Ureter (tissue), 1 donor: ENCODE measurements at places on chromosomes 12 and 14.

GRCh38 chr12:1117970-1118563 is 127.0 kb downstream of the ERC1 start:
- peak; percentile 66 for DNase-seq

DNA sequence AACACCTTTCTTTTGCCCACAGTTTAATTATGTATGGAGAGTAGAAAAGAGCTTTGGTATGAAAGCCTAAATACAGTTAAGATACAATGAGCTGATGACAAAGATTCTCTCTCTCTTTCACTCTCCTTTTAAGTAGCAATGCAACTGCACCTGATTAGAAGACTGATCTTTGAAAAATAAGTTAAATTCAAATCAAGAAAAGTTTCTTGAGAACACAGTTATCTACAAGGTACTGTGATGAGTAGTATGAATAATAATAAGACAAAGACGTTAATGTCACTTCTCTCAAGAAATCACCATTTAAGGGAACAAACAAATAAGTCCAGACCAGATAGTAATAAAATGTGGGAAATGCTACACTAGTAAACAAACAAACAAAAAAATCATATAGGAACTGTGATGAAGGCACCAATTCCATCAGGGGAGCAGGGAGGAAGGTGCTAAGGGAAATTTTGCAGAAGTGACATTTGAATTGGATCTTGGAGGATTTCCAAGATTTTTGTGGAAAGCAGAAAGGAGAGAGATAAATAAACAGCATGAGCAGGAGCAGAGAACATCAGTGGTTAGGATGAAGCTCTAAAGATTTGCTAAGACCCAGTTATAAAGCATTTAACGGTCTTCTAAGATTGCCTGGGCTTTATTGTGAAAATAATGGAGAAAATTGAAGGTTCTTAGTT is 65.2 kb upstream of the STK38L start:
- no peak for DNase-seq

- no peak for DNase-seq
These were observed 13.0 kb upstream of the LBHD2 start for GRCh38 chr14:103070971-103071542.

GRCh38 chr14:96149131-96149530 is 55.5 kb upstream of the BDKRB2 start:
- DNase-seq, result peak; percentile 25

GRCh38 chr14:34350903-34351302 is 111.1 kb downstream of the SPTSSA start:
- no peak for DNase-seq

DNA sequence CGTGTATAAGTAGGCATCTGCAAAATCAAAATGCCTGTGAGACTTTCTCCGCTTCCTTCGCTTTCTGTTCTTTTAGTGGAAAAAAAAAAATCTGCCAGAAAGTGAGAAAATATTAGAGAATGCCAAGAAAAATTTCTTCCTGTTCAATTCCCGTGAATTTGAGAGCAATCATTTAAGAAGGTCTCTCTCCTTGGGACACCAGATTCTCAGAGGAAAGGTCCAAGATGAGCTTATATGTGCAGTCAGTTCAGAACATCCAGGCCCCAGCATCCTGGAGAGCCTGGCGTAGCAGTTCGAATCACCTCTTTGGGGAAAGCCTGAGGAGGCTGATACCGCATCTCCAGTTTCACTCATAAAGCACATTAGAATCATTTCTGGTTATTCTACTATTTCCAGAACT is 912.8 kb downstream of the GALC start:
- no peak for DNase-seq

GRCh38 chr14:56081139-56081538 is 37.1 kb upstream of the PELI2 start:
- DNase-seq, result no peak

GRCh38 chr14:92607702-92608429 is 94.3 kb downstream of the RIN3 start:
- DNase-seq, result no peak

DNA sequence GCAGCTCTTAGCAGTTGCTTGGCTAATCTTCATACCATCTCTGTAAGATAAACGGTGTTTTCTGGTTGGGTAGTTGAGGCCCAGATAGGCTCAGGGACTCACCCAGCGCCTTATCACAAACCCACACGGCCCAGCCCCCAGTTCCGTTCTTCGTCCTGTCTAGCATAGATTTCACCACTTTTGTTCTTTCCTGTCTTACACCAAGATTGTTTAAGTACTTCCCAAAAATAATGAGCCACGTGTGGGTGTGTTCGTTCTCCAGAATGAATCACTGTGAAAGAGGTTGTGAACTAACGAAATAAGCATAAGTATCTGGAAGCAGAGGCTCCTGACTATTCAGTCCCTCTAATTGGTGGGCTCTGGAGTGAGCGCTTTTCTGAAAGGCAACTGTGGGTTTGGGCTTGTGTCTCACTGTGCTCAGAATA is 21.4 kb downstream of the ACVR1B start:
- DNase-seq, result no peak

DNA sequence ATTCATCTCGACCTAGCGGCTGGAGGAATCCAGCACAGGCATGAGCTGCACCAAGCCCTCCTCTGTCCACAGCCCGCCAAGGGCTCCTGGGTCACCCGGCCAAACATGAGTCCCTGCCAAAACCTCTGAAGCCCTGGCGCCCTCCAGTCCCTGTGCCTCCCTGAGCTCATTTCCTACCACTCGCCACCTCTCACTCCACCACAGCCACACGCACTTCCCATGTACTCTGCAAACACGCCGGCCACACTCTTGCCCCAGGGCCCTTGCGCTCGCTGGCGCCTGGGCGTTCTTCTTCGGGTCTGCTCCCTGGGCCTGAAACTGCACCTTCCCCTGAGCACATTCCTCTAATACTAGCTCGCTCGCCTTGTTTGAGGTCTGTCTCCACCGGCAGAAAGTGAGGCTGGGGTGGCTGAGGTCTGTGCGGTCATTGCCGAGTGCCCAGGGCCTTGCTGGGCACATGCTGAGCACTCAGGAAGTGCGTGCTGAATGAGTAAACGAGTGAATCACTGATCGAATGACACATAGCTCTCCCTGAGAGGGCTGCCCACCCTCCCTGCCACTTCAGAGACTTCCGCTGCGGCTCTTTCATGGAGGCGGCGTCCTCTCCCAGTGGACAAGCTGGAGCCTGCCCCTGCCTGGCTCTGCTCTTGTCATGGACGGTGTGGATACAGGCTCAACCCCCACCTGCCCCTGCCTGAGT is 33.7 kb upstream of the DLK1 start:
- peak; percentile 82 for DNase-seq

DNA sequence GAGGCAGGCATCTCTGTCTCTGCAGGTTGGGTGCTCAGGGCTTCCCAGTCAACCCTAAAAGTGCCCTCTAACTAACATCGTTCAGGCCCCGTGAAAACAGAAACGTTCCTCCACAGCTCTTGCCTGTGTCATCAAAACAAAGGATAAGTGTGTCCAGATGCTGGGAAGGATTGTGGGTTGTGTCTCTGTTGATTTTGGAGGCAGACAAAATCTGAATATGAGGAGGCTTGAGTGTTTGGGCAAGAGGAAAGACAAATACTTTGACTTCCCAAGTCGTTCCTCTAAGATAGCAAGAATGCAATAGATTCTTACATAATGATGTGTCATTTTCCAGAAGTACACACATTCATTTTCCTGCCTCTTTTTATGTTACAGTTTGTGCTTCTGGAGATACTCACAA is 52.9 kb downstream of the SERPINA3 start:
- peak; percentile 33 for DNase-seq

- DNase-seq, result no peak
These were observed 61.1 kb upstream of the GALNT9 start for GRCh38 chr12:132390287-132391076.

GRCh38 chr14:35341751-35342488 is 49.7 kb downstream of the PSMA6 start:
- DNase-seq, result peak; percentile 96

- no peak for DNase-seq
These were observed 136.8 kb downstream of the TPH2 start for GRCh38 chr12:72075401-72075800.

GRCh38 chr12:104643093-104643818 is 186.5 kb downstream of the CHST11 start:
- DNase-seq, result no peak

- no peak for DNase-seq
These were observed 88.2 kb upstream of the SLC38A2 start for GRCh38 chr12:46460682-46461210.

DNA sequence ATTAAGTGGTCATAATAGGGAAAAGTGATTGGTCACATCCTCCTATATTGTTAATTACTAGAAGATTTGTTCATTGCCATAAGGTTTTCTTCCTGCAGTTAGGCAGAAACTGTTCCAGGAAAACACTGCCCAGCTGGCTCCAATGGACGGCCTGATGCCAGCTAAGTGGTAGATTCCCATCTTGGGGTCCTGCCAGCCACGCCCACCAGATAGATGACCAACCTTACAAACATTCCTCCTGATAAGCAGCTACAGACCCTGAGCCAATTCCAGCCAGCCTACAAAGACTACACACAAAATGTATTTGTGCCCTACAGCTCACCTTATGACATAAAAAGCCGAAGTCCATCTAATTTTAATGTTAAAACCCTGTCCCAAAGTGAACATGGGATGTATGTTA is 685.9 kb upstream of the USP15 start:
- no peak for DNase-seq

DNA sequence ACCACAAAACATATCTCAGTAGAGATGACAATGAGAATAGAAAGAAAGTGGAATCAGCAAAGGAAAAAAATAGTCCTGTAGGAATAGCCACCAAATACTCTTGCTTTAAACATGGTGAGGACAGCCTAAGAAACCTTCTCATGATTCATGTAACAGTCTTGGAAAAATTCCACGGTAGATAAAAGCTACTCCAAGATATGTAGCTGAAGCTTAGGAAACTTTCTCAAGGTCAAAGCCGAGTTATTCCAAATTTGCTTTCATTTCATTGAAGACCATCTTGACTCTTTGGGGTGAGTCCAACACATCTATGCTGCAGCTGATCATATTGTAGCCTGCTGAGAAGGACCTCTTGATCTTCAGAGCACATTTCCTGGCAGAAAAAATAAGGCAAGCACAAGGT is 157.6 kb downstream of the PAH start:
- no peak for DNase-seq

DNA sequence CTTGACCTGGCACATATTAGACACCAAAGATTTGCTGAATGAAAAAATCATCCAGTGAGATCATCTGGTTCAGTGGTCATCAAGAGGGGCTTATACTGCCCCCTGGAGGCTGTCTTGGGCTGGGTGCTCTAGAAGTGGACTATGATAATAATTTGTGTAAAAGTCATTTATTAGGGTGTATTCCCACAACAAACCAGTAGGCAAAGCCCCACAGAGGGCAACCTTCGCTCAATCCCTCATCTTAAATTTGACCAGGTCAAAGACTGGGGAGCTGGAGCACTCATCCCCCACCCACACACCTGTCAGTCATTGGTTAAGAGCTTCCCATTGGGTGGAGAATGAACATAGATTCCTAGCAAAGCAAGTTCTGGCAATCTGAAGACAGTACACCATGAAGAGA is 20.0 kb upstream of the FICD start:
- no peak for DNase-seq

- DNase-seq, result no peak
These were observed 34.2 kb upstream of the DEGS2 start for GRCh38 chr14:100193417-100194357.

- no peak for DNase-seq
These were observed at the start of gene MYF6 for GRCh38 chr12:80707126-80707829. MYF6 (plus strand) TSS chr12:80707634; CDS start chr12:80707720, 86 bp downstream.

DNA sequence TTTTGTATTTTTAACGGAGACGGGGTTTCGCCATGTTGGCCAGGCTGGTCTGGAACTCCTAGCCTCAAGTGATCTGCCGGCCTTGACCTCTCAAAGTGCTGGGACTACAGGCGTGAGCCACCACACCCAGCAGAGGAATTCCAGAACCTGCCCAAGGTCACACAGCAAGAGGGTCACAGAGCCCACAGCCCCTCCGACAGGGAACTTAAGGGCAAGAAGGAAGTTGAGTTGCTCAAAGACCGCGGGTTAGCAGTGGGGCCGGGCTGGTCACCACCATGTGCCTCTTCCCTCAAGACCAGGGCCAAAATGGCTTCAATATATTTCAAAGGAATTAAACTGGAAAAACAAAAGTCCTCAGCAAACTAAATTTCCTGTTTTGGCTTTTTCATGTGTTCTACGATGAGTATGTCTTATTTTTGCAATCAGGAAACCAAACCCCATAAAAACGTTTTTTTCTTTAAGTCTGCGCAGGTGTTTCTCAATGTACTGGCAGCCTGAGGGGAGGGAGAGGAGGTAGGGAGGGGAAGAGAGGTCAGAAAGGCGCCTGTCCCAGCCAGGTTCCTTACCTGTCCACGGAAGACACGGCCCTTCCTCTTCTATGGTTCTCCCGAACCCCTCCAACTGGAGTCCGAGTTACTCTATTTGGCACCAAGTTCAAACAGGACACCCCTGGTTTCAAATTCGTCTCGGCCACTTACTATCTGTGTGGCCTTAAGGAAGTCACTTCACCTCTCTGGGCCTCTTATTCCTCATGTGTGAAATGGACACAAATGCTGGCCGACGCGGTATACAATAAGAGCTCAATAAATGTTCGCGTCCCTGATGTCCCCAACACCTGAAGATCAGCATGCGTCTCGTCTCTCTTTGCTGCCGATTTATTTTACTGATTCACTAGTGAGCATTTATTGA is 778 bp downstream of the SLC8B1 start:
- DNase-seq, result no peak

GRCh38 chr14:85948153-85948552 is 418.2 kb downstream of the FLRT2 start:
- DNase-seq, result no peak

DNA sequence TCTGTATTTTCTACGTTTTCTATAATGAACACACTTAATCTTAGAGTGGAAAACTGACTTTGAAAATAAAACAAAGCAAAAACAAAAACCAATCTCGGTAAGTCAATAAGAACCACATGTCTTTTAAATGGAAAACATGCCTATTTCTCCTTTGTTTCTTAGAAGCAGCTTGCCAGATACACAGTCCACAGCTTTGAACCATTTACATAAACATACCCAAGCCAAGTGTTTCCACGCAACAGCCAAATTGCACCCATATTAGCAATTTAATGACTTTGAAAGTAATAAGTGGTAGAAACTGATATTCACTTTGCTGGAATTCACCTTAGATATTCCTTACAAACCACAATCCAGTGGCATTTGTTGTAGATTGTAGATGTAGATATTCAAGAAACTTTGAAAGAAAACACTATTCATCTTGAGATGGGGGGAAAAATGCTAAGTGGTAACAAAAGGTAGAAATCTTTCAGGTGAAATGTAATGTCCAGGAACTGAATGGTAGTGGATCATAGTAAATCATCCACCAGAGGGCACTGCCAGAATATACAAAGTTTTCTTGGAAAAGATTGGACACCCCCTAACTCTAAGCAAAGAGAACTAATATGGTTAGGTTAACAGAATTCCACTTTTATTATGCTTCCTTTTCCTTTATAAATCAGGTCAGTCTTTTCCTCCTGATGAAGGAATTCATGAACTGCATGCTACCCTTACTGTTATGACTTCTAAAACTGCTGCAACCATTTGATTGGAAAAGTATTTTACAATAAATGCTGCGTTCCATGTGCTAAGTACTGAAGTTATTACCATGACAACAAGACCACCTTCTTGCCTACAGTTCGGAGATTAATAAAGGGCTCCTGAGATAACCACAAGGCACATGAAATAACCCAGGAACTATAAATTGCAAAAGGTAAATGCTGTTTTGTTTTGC is 69.8 kb downstream of the RERG start:
- DNase-seq, result no peak
